ENCODE measurements at places on chromosomes 1 and 21.

- DNase-seq: no peak
Measured at GRCh38 chr1:201870397-201870796, 18.3 kb upstream of the SHISA4 start.

- DNase-seq: no peak
Measured at GRCh38 chr21:39373634-39374033, 24.7 kb upstream of the HMGN1 start.

GRCh38 chr1:182238421-182238820 is 153.2 kb downstream of the GLUL start:
- no peak for DNase-seq

DNA sequence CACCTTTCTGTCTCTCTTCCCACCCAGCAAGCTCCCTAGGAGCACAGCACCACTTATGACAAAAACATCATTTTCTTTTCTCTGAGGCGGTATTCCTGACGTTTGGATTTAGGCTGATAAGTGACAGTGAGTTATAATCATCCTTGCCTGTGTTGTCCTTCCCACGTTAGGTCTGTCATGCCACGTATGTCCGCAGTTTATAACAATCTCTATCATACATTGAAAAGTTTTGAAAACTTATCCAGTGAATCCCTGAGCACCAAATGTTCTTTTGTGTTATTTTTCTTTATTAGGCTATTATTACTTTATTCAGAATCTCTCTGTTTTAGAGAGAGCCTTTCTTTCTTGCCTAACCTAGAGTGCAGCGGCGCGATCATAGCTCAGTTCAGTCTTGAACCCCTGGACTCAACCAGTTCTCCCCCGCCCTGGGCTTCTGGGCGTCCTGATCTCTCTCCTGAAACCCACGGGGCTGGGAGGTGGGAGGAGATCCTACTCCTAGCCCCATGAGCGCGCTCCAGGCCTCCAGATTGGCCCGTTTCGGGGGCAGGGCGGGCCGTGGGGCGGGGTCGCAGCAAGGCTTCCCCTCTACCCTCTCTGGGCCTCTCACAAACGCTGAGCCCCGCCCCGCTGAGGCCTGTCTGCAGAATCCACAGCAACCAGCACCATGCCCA is at the start of gene GSTM2:
Gene GSTM2, plus strand, starts transcription at position 606 of the 671 bp plus-strand sequence. Its CDS starts 59 bp downstream, at position 665.
- DNase-seq: peak; percentile 73

DNA sequence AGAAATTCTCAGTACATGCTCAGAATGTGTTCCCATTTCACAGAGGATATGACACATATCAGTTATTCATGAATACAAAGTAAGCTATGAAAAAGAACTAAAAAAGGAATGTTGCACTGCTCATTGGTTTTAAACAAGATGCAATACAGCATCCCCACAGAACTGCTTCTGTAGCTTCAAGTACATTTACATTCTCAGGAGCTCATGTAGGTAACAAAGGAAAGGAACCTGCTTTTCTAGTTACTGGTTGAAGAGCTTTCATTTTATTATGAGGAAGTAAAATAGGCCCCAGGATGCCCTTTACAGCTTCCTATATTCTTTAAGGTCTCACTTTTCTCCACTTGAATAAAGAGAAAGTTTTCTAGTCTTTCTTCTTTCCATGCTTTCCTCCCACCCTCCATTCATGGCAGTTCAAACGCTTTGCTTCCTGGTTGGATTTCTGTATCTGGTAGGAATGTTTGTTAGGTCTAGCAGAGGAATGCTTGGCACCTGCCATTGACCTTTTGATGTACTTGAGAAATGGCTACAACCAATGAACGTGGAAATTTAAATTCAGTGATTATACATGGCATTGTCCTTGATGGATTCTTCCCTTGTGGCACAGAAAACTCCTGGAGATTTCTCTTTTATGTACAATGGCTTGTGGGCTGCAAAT is 27.1 kb upstream of the KCNK2 start:
- no peak for DNase-seq

DNA sequence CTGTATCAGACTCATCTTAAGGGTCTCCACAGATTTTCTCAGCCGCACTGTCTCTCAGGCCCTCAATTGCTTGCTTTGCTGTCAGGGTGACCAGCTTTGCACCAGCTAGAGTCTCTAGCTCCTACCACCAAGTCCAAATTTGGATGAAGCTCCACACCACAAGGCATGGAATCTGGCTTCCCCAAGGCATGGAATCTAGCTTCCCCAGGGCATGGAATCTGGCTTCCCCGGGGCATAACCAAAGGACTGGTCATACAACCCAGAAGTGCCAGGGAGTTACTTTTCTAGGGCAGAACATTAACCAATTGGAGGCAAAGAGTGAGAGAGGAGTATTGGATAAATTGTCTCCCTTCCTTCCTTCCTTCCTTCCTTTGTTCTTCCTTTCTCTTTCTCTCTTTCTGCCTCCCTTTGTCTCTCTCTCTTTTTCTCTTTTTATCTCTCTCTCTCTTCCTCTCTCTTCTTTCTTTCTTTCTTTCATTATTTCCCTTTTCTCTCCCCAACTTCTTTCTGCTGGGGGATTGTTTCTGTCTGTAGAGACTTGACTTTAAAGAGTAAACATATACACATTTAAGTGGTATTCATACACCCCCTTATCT is 76.9 kb upstream of the HAO2 start:
- no peak for DNase-seq

- DNase-seq: no peak
Measured at GRCh38 chr1:17540255-17541001, 930 bp downstream of the ARHGEF10L start.

DNA sequence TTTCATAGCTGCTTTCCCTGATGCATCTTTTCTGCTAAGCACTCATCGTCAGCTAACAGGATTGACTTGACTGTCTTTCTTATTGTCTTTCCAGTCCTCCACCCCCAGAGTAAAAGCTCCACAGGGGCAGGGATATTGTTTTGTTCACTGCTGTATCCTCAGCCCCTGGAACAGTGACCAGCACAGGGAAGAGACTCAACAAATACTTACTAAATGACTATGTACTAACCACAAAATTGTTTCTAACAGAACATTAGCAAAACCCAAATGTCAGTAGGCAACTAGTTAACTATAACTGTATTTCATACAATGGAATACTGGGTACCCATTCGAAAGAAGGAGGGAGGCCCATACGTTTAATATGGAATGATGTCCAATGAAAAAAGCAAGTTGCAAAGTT is 53.0 kb downstream of the BCAR3 start:
- DNase-seq: no peak

GRCh38 chr1:5944843-5945167 is 47.4 kb downstream of the NPHP4 start:
- no peak for DNase-seq

- no peak for DNase-seq
Measured at GRCh38 chr21:21018821-21019220, 20.6 kb downstream of the NCAM2 start.

DNA sequence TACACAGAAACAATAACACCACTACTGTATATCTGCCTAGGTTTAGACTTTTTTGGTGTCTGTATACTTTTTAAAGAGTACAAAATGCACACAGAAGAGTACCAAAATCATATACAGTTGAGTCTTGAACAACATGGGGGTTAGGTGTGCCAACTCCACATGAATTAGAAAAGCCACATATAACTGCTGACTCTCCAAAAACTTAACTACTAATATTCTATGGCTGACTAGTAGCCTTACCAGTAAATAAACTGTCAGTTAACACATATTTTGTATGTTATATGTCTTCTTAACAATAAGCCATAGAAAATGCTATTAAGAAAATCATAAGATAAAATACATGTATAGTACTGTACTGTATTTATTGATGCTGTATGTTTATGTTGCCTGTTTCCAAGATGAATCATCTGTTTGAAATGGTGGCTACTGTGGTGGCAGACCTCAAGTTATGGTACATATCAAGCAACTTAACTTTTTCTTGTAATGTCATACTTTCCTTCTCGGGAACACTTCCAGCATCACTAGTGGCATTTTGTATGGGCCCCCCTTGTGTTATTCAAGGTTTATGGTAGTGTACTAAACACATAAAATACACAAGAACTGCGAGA is 71.2 kb downstream of the LHX4 start:
- DNase-seq: no peak

DNA sequence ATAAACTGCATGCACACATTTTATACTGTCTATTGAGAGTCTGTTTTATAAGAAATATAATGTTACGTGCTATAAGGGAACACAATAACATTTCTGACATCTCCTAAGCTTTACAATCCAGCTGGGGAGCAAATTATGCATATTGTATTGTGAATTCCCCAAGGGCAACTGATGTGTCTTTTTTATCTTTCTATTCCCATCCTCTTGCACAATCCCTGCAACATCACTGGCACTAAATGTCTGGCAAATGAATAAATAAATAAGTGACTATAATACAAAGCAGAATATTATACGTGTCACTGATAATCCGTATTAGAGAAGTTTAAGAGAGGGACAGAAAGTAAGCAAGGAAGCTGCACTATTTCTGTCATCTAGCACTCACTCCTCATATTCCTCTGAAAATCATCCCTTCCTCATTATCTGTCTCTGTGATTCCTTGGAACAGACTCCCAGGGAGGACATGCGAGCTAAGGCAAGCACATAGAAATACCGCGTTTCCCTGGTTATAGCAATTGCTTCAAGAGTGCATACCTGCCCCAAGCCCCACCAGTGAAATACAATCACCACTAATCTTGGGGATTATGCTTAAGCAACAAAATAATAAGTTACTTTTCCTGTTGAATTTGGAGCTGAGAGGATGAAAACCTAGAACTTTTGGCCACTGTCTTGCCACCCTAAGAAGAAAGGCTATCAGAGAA is 205.4 kb downstream of the SMYD3 start:
- DNase-seq: no peak

DNA sequence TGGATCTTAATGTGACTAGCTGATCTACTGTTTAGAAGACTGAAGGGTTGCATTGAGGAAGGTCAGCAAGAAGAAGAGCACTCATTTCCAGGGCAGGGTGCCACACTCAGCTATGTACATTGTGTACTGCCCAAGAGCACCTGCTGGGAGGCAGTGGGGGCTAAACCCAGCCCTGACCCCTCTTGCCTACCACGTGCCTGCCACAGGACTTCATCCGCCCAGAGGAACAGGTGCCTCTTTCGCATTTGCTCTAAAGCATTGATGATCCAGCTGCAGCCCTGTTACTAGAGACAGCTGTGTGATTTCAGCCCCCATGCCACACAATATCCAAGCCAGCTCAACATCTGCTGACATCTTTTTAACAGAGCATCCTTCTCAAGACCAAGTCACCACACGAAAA is 341.8 kb downstream of the LMX1A start:
- DNase-seq: no peak

- no peak for DNase-seq
Measured at GRCh38 chr1:159561497-159561896, 25.7 kb upstream of the OR10J5 start.

DNA sequence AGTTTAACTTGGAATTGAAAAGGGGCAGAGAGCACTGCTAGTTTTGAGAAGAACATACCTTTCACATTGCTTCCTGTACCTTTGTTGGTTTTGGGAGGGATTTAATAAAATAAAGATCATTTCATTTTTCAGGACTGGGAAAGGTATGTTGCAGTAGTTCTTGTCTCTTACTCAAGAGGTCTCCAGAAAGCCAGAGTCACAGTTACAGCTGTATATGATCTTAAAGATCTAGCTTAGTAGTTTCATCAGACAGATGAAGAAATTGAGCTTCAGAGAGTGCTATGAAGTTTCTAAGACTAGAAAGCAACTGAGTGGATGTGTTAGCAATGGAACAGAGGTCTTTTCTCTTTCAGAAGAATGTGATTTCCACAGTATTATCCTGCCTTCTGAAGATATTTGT is 1.0 kb downstream of the OR10K2 start:
- DNase-seq: no peak

- no peak for DNase-seq
Measured at GRCh38 chr1:183730107-183730724, 74.7 kb upstream of the RGL1 start.

GRCh38 chr1:66770240-66770639 is 18.0 kb downstream of the DYNLT5 start:
- no peak for DNase-seq

DNA sequence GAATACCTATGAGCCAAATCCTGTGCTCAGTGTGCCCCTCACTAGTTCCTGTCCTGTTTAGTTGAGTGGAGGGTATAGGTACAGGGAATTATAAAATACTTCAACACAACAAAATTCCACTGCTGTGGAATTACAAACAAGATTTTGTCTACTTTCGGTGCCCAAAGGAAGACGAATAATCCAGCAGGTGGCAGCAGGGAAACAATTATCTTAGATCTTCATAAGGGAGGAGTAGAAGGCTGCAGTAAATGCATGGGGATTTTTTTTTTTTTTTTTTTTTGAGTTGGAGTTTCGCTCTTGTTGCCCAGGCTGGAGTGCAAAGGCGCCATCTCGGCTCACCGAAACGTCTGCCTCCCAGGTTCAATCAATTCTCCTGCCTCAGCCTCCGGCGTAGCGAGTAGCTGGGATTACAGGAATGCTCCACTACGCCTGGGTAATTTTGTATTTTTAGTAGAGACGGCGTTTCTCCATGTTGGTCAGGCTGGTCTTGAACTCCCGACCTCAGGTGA is 2.0 kb upstream of the PIP5K1A start:
- DNase-seq: peak; percentile 47

DNA sequence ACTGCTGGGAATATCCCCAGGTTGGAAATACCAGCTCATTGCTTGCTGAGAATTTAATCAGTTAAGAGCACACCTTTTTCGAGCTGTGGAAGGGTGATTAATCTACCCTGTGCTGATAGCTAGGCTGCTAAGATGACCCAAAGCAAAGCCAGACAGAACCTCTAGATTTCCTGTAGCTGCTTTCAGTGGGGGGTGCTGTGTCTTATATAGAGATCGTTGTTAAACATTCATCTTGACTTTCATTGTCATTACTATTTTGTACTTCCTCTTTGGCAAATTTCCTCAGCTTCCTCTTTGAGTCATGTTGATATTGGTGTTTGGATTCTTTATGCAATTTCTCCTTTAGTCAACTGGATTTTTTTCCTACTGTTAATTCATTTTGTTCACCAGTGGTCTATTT is 155.3 kb downstream of the DISC1 start:
- DNase-seq: no peak

DNA sequence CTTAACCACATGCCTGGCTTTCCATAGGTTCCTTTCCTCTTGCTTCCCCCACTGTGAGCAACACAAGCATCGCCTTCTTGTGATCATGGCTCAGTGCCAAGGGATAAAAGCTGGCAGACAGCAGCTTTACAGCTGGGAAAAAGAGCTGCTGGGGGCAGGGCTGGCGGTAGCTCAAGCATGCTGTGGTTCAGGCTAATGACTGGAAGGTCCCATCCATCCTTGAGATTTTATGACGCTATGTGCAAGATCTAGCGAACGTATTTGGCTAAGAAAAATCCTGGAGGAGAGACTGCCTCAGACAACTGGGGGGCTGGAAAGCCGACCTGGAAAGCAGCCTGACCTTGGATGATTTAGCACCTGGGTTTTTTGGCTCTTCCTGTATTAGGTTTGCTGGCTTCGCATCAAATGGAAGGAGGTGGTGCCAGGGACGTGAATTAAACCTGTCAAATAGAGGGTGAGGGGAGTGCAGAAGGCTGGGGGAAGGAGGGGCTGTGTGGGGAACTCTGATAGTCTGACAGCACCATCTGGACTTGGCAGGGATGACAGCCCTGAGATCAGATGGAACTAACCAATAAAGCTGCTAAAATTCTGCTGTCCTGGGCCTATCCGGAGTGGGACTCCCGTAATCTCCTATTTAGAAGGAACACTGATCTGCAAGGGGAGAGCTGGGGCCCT is 34.8 kb downstream of the ZMYND12 start:
- DNase-seq: no peak
